ENCODE measurements at places on chromosomes 5 and 9.
A peak's percentile ranks its signal among the peaks of the same experiment; 100 is the strongest.

- no peak for DNase-seq
Observed at GRCh38 chr9:34558919-34559623, 30.5 kb downstream of the CNTFR start.

DNA sequence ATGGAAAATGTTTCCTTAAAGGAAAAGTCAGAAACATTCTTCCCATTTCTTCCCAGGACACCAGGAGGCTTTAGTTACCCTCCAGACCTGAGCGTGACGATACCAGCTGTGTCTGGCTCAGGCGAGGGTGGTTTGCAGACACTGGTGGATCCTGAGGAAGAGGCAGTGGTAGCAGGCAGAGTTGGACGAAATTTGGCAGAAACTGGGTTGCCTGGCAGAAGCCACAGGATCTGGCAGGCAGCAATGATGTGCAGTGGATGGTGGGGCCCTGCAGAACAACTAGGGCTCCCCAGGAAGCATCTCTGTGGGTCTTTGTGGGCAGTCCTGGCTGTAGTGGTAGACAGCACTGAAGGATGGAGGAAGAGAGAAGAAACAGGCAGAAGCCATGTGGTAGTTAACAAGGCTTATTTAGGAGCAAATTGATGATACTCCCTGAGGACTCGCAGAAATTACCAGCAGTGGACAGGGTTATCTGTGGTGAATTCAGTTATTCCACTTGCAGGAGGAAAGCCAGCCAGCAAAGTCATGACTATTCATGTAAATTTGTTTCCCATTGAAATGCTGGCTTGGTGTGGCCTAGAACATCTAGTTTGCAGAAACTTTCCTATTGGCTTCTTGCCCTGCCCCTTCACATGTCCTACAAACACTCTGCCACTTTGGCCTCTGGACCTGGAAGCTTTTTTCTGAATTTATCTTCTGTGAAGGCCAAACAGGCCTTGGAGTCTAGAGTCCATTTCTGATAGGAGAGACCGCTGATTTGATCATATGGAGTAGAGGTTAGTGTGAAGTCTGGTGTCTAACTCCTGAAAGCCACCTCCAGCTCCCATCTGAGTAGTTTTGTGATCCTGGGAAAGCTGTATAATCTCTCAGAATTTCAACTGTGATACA, 212.0 kb downstream of the DMRT2 start:
- DNase-seq, result no peak

DNA sequence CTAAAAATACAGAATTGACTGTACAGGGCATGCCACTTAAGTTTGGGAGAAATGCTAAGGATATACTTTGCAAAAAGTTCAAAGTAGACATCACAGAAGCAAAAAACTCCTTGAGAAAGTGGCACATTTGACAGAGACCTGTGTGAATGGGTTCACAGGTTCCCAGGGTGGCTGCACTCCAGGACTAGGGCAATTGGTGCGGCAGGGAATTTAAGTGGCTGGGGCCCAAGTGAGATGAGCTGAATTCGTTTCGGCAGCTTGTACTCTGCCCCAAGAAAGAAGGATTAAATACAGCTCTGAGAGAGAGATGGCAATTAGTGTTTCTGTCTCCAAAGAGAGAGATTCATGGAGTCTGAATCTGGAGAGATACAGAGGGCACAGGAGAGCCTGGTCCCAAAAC, 280.1 kb downstream of the FBXL17 start:
- DNase-seq, result peak; percentile 17

DNA sequence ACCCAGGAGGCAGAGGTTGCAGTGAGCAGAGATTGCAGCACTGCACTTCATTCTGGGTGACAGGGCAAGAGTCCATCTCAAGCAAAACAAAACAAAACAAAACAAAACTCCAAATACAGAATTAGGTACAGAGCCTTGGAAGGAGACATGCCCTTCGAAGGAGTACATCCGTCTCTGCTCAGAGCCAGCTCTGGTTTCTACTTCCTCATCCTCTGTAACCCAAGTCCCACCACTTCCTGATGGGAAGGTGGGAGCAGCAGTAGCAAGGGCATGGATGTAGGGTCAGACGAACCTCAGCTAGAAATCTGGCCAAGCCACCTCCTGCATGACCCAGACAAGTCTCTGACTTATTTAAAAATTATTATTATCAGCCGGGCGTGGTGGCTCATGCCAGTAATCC, 16.5 kb upstream of the STXBP1 start:
- DNase-seq, result no peak

DNA sequence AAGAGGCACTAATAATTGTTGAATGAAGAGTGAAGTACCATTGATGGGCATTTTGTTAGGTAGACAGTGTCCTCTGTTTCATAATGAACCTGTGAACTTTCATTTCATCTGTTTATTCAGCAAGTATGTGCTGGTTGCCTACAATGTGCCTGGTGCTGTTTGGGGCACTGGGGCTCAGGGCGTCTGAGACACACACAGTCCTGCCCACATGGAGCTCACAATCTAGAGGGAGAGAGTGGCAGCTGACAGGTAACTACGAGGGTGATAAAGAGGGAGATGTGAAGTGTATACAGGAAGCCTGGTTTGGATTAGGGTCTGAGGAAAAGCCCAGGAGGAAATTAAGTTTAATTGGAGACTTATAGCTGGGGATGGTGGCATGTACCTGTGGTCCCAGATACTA, 28.5 kb upstream of the NDST1 start:
- DNase-seq, result no peak

DNA sequence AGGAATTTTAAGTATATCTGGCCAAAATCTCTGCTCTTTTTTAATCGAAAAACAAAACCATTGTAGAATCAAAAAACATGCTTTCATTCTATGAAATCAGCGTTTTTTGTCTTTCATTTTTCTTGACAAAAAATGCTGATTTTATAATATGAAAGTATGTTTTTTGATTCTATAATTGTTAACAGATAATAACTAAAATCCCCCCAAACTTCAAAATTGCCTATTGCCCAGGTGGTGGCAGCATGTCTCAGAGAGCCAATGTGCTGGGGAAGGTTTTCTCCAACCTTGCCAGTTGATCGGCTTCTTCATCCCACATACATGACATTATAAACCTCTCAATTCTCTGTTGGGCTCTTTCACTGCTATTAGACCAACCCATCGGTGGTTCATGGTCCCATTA, 5.1 kb upstream of the SMIM15 start:
- DNase-seq, result peak; percentile 25

GRCh38 chr9:134175291-134175807, 11.0 kb upstream of the RNU6ATAC start:
- DNase-seq, result no peak

GRCh38 chr5:5332287-5332686, 90.2 kb upstream of the ICE1 start:
- no peak for DNase-seq

- no peak for DNase-seq
Observed at GRCh38 chr9:106065136-106065535, 370.8 kb downstream of the TMEM38B start.

GRCh38 chr5:140113180-140113698, 670 bp upstream of the PURA start:
- no peak for DNase-seq

- DNase-seq, result no peak
Observed at GRCh38 chr9:121156263-121156731, 45.4 kb downstream of the RAB14 start.

DNA sequence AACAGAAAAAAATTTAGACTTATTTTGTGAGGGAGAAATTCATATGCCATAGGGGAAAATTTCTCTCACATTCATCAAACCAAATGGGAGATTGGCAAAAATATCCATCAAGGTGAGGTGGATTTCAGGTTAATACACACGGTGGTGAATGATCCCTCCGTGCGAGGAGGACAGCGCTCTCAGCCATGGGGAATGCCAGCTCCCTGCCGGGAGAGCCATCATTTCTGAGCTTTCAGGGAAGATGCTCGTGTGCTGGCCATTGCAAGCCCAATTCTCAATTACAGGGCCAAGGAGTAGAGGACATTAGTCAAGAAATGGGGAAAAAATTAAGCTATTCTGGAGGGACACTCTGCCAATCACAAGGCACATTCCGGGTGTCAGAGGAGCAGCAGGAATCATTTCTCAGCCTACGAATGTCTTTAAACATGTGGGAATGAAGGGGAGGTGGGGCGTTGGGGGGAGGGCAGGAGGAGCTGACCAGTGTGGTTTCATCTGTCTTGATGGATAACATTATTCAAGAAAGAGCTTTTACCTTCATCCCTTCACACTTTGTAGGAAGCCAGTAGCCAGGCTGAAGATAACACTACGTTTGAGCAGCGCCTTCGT, 165.5 kb downstream of the DAB2IP start:
- no peak for DNase-seq

GRCh38 chr9:133948561-133949485, 43.3 kb downstream of the VAV2 start:
- no peak for DNase-seq

GRCh38 chr5:66621736-66622135, 25.5 kb downstream of the MAST4 start:
- no peak for DNase-seq

DNA sequence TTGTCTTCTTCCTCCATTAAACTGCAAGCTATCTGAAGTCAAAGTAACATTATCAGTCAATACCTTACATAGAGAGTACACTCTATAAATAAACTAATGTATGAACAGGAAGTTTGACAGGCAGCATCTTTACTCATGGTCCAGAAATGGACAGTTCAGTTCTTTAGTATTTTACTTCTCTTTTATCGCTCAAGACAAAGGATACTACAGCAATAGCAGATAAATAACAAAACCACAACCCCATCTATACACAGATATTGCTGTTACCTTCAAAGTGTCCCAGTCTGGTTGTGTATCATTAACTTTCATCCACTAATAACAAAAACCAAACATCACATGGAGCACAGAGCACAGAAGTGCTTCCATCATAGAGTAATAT, 46.4 kb downstream of the SEMA5A start:
- DNase-seq, result no peak

- no peak for DNase-seq
Observed at GRCh38 chr9:106828070-106828469, 34.9 kb upstream of the ZNF462 start.

DNA sequence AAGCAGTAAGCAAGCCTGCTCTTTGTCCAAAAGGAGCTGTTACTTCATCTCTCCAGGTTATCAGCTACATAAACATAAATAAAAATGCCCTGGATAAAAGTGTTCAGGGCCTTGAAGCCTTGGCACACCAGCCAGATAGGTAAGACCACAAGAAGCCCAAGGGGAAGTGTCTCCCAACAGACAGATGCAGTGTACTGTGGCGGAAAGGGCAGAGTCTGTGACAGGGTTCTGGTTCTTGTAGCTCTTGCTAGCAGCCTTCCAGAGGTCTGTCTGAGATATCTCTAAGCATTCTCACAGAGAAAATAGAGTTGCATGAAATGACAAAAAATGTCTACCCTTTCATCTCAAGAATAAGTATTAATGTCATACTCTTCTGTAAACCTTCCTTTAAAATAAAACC, 30.1 kb downstream of the ISOC1 start:
- no peak for DNase-seq

- DNase-seq, result peak; percentile 19
Observed at GRCh38 chr5:179870403-179870903, 11.8 kb upstream of the MRNIP start.

DNA sequence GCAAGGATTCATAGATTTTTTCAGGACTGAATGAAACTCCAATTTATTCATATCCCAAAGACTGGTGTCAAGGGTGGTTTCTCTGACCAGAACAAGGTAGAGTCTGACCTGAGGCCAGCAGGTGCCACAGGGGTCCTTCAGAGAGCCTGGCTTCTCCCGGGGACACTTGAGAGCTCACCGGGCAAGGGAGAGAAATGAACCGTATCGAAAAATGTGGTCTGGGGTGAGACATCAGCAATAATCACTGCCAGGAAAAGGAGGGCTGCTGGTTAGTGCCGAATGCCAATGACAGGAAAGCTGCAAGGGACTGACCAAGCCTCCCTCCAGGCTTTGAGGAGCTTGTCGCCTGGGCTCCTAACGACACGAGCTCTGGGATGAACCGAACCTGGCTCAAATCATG, 142.7 kb downstream of the TTLL11 start:
- no peak for DNase-seq

DNA sequence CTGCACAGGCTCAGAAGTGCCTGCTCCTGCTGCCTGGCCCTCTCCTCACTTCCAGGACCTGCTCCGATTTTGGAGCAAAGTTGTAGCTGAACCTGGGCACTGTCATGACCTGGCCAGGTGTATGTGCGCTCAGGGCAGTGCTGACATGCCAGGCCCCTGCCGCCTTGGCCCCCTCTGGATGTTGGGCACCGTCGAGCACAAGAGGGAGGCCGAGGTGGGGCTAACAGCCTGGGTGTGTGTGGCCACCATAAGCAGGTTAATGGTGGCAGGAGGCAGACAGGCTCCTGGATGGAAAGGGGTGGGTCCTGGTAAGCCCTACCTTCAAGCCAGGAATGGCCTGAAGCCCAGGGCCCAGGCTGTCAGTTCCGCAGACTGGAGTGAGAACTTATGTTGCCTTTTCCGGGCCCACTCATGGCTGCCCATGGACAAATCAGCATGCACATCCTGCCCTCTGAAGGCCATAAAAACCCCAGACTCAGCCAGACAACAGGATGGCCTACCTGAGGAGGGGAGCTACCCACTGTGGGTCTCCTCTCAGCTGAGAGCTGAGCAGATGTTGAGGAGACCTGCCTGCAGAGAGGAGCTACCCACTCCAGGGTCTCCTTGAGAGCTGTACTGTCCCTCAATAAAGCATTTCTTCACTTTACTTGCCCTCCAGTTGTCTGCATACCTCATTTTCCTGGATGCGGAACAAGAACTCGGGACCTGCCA, 66.2 kb downstream of the NACC2 start:
- no peak for DNase-seq

GRCh38 chr5:67496051-67496450, 299.5 kb upstream of the CD180 start:
- DNase-seq, result no peak

GRCh38 chr5:158470764-158471534, 612.0 kb upstream of the CLINT1 start:
- DNase-seq, result no peak

- no peak for DNase-seq
Observed at GRCh38 chr9:34580358-34580757, 9.2 kb downstream of the CNTFR start.

DNA sequence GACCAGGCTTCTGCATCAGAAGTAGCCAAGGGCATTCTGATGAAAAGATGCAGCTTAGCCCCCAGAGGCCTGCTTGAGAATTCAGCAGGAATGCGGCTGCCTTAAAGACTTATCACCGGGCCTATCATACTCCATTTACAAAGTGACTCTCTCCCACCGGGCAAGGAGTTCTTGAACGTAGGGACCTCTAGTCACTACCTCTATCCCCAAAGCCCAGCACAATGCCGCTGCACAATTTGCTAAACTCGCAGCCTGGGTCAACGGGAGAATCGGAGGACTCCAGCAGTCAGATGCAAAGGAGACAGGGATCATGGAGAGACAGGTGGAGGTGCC, 661 bp downstream of the PDCL start:
- DNase-seq, result no peak

GRCh38 chr9:134034215-134035040, 9.1 kb downstream of the BRD3OS start:
- DNase-seq, result no peak

DNA sequence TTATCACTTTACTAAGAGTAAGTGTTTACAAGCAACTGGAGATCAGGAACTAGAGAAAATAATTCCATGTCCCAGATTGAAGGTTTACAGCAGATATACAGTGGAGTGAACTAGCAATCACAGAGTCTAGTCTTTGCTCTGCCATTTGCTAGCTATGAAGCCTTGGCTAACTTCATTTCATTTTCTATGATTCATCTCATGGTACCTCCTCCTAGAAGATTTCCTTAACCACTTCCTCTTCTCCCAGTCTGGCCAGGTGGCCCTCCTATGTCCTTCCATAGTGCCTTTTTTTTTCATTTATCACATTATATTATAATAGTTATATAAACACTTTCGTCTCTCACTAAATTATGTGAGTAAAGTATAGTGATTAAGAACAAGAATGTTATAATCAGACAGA, 52.1 kb downstream of the GRIA1 start:
- DNase-seq, result no peak

- DNase-seq, result no peak
Observed at GRCh38 chr5:125148076-125148475, 401.6 kb upstream of the ZNF608 start.

Measured in head of caudate nucleus (tissue), 42 donors.